Epithelial cell of alveolus of lung (primary cell): ENCODE measurements at places on chromosomes 6 and 20. TPM values are rescaled to one million over a fixed set of nuclear protein-coding genes. Genes with fewer than 3 reads are reported as not detected.

THBD gene
- total RNA-seq = 6.5 and 156 TPM in 2 replicates

CPXM1 gene
- total RNA-seq = 3.0 and 11.1 TPM in 2 replicates

MYH7B gene
- total RNA-seq = not detected in 2 replicates

SLC22A3 gene
- 4.0 and 26.3 TPM in 2 replicates for total RNA-seq

RIPPLY2 gene
- total RNA-seq = not detected in 2 replicates

CDC25B gene
- 32.2 and 107 TPM in 2 replicates for total RNA-seq

WFDC10B gene
- not detected in 2 replicates for total RNA-seq

MICA gene
- total RNA-seq = 13.7 and 29.2 TPM in 2 replicates

RNF217 gene
- total RNA-seq = 11.1 and 17.1 TPM in 2 replicates

CST2 gene
- 0.56 TPM in 1 of 2 replicates, not detected in the other for total RNA-seq

STMND1 gene
- total RNA-seq = not detected in 2 replicates

NNAT gene
- total RNA-seq = 8.0 and 13.6 TPM in 2 replicates

ALDH5A1 gene
- 0.64 and 0.91 TPM in 2 replicates for total RNA-seq

BMP6 gene
- total RNA-seq = 1.2 and 1.7 TPM in 2 replicates
